Cortex of kidney (tissue), 1 donor: ENCODE measurements at places on chromosomes 4 and X.

DNA sequence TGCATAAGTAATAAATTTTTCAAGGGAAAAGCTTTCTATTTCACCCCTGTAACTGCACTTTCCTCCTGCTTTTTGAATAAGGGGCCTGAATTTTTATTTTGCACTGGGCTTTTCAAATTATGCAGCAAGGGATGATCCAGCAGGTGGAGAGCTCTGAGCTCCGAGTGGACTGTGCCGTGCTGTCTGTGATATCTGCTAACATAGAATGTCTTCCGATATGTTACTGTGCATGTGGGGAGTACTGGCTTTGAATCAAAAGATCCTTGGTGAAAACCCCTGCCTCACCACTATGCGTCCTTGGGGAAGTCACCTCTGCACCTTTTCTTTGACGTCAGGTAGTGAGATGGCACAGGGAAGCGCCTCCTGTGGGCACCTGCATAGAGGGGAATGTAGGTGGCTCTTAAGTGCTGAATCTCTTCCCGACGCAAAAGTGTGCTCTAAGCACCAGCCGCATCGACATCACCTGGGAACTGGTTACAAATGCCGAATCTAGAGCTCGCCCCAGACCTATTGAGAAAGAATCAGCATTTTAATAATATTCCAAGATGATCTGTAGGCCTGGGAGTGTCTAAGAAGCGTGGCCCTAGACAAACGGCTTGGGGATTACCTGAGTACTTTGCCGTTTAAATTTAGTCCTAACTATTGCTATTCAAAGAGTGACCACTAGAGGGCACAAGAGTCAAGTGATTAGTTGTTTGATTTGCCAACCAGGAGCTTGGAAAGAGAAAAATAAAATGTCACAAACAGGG, 19.2 kb upstream of the WFS1 start:
- no peak for DNase-seq

DNA sequence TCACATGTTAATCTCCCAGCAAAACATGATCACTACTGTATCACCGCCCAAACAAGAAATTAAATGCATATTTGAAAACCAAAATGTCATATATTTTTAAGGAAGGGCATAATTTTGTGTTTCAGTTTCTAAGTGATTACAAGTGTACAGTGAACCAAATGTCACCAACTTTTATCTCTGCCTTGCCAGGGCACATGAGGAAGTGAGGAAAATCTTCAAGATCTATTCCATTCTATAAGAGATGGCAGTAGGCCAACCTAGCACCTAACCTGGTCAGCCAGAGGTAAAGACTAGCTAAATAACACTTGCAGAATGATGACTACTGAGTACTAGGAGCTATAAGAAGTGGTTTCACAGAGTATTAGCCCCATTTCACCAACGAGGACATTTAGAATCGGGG, 107.2 kb downstream of the ATP11C start:
- no peak for DNase-seq

GRCh38 chrX:15721911-15722310, 16.2 kb upstream of the CA5B start:
- DNase-seq = no peak

- DNase-seq = no peak
Measured at GRCh38 chr4:10809905-10810304, 125.3 kb upstream of the CLNK start.

DNA sequence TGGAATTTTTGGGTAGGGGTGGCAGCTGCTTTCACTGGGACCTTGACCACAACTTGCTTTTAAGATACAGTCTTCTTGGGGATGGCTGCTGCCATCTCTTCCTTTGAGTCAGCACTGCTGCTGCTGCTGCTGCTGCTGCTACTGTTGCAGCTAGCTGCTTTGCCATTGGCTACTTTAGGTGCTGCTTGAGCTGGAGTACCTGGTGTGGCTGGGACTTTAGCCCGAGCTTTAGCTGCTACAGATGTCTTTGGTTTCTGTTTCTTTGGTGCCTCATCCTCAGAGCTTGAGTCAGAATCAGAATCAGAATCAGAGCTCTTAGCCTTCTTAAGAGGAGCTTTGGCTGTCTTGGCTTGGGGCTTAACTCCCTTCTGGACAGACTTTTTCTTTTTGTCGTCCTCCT, 52.2 kb downstream of the FAM9B start:
- DNase-seq = no peak

DNA sequence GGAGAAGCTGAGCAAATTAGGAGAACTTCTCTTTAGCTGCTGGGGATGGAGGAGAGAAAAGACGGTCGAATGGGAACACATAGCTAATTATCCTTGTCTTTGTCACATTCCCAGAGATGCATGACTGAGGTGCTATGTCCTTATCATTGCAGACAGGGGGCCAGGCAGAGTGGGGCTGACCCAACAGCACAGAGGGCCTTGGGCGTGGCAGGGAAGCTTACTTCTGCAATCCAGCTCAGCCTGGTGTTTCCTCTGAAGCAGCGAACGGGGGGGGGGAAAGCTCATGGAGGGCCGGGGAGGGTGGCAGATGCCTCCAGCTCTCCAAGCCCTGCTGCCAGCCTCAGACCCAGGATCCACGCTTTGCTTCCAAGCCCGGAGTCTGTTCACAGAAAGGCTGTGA, 50.8 kb upstream of the HOPX start:
- no peak for DNase-seq
